ENCODE measurements at places on chromosomes 5 and 9.
A peak's percentile ranks its signal among the peaks of the same experiment; 100 is the strongest.

- no peak for DNase-seq
These were observed 652.2 kb upstream of the WWC1 start for GRCh38 chr5:167639273-167639672.

DNA sequence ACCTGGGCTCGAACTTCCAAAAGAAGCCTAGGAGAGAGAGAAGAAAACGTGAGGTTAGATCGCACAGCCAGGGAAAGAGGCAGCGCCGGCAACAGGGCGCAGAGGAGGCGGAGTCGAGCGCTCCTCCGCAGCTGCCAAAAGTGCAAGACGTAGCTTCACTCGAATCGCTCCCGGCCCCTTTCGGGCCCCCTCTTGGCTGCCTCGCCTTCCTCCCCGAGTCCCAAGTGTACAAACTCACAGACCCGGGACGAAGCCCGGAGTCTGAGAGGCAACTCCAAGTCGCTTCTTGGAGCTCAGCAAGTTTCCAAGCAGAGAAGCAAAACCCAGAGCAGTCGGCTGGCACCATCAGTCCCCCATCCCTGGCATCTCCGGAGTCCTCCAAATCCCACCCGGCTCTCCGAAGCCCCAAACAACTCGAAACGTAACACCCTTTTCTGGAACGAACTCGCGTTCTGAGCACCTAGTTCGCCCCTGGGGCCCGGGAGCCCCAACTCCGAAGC, 1.2 kb downstream of the MIER3 start:
- no peak for DNase-seq

- no peak for DNase-seq
These were observed 1666.1 kb upstream of the WWC1 start for GRCh38 chr5:166625210-166625865.

GRCh38 chr5:177512736-177513380, 3.2 kb upstream of the DOK3 start:
- DNase-seq: no peak

DNA sequence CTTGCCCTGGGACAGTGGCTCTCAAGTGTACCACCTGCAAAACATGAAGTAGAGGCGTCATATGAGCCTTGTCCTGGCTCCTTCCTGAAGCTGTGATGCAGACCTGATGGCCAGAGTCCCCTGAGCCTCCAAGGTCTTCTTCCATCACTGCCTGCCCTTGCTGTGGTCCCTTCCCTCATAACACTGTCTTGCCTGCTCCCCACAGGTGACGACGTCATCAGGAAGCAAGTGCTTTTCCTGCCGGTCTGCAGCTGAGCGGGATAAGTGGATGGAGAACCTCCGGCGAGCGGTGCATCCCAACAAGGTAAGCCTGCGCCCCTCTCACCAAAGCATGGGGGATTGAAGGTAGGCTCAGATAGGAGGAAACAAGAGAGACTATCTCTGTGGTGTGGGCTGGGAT, 107.3 kb downstream of the DAB2IP start:
- DNase-seq: no peak

GRCh38 chr5:130090569-130091270, 186.5 kb downstream of the CHSY3 start:
- no peak for DNase-seq

DNA sequence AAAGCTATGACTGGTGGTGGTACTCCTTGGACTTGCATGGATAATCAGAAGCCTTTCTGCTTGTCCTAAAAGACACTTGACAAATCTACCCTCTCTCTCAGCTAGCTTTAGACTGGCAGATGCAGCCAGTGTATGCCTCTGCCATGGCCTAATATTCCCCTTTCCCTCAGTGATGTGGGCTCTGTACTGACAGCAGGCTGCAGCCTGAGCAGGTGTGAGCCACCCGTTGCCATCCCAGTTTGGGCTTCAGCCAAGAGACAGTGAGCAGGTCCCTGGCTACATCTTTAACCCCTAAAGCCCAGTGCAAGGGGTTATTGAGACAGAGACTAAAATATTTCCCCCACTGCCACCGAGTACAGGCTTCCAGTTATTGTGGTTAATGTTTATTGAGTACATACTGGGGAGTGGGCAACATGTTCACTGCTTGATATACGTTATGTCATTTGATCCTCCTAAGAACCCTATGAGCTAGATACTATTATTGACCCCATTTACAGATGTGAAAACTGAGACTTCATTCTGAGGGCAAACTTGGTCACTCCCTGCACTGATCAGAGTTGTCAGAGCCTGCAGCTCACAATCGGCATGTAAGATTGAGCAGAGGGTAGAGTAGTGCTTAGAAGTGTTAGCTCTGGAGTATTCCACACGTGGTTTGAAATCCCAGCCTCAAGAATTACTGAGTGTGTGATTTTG, 254.2 kb downstream of the ARHGAP26 start:
- no peak for DNase-seq

DNA sequence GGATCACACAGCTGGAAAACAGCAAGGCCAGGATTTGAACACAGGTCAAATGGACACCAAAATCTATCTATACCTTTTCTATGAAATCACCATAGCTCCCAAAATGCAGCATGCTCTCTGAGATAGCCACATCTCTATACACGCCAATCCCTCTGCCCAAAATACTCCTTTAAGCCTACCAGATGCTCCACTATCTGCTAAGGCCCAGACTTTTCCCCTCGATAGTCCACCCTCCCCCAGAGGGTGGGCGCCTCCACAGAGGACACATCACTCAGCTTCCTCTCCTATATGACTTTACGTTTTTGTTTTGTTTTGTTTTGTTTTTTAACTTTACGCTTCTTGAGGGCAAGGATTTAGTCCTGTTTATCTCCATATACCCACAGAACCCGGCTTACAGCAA, 46.8 kb downstream of the MTMR12 start:
- no peak for DNase-seq

- peak; percentile 67 for DNase-seq
These were observed 60.9 kb downstream of the ANKRD55 start for GRCh38 chr5:56172241-56172640.

DNA sequence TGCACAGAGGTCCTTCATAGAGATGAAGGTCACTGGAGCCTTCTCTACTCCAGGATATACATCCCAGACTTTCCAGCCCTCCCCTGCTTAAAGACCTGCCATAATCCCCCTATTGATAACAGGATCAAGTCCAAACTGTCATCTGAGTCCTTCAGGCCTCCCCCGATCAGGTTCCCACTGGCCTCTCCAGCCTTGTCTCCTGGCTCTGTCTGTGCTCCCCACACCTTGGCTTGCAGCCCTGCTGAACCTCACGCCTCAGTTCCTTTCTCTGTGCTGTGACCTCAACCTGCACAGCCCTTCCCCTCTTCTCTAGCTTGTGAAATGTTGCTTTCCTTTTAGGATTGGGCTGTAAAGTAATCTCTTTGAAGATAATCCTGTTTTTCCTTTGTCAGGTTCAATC, 2.5 kb upstream of the HRH2 start:
- no peak for DNase-seq

DNA sequence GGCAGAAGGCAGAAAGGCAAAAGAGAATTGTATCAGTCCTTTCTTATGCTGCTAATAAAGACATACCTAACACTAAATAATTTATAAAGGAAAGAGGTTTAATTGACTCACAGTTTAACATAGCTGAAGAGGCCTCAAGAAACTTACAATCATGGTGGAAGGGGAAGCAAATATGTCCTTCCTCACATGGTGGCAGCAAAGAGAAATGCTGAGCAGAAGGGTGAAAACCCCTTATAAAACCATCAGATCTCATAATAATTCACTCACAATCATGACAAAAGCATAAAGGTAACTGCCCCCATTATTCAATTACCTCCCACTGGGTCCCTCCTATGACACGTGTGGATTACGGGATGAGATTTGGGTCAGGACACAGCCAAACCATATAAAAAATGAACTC, 312.5 kb upstream of the PTGER4 start:
- DNase-seq: no peak

- peak; percentile 32 for DNase-seq
These were observed 152.6 kb upstream of the MSX2 start for GRCh38 chr5:174571662-174572397.

DNA sequence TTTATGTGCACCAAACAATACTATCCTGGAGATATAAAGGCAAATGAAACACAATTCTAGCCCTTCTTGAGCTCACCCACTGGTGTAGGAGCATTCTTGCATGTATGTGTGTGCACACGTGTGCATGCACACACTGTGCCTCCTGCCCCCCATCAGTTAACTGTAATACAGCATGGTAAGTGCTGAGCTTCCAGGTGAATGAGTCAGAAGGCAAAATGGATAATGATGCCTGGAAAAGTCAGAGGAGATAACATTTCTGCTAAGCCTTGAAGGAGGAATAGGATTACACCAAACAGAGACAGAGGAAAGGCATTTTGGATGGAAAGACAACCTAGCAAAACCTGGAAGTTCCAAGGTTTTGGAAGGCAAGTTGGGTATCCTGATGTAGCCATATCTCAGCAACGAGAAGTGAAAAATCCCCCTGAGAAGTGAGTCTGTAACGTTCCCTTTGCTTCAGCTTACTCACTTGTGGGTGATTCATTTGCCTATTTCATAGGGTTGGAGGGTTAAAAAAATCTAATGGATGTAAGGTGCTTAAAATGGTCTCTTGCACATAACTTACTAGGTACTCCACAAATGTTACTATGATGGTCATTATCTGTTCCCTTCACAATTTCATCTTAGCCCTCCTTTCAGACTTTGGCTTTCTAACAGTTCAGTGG, 101.4 kb upstream of the STC2 start:
- no peak for DNase-seq

DNA sequence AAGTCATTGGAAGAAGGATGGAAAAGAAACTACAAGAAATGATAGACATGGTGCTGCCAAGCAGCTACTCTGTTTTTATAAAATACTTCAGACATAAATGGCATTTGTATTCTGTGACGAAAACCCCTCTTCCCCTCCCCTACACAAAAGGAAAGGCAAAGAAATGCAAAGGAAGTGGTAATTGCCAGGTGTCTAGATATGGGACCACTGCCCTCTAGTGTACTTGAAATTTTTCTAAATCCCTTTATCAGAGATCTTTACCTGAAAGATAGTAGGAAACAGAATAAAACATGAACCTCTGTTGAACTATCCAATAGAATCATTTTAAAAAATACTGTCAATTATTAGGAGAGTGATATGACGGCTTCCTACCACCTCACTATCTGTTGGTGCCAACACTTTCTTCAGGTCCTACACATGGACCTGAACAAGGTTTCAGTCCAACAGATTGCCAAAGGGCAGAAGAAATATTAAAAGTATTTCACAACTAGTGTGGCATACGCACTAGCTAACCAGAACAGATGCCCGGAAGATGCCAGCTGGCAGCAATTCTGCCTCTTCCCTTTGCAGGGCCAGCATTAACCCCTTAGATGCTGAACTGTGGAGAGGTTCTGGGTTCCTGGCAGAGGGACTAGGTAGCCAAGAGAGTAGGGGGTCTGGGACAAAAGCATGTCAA, 104.1 kb downstream of the TSSK1B start:
- DNase-seq: no peak

DNA sequence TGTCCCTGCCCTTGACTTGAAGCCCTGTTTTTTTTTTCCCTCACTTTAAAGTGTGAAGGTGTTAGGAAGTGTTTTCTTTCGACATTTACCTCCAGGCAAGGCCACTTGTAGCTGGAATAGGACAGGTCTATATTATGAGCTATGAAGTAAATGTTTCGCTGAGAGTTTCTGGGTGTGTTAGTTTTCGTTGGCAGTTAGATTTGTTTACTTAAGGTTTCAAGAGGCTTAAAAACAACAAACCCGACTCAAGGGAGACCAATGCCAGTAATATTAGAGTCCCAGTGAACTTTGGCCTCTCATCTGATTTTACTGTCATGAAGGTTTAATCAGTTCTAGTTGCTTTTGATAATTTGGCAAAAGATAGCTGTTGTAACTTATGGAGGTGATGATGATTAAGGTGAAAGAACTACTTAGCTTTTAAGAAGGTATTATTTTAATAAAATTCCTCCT, 25.2 kb downstream of the OCLN start:
- DNase-seq: no peak

GRCh38 chr9:27125030-27125429, 16.0 kb downstream of the TEK start:
- peak; percentile 77 for DNase-seq

DNA sequence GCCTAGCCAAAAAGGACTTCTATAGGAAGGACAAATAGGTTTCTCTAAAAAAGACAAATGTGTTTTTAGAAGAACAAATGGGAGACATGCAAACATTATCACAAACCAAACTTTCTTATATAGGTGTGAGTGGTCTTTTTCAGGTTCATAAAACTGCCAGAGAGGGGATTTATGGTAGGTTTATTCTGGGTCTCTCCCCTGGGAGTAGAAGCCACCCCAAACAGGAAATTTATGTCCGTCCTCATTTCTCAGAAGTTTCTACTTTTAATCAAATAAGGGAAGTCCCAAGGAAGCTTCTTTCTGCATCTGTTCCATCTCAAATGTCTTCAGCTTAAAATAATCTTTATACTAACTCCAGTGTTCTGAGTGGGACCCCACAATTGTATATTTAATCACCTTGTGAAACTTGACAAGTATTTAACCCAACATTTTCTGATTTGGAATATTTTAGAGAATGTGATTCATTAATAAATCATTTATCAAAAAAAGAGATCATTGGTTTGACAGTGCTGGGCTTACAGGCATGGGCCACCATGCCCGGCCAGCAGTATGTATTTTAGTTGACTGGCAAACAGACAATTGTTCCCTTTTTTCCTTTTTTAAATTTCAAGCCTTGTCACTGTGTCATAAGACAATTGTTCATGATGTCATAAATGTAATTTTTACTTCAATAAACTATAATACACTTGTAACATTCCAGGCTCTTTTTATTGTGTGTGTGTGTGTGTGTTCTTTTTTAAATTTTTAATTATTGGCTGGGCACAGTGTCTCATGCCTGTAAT, 44.6 kb upstream of the GLDC start:
- DNase-seq: no peak

- no peak for DNase-seq
These were observed 762.6 kb downstream of the BRINP1 start for GRCh38 chr9:118606668-118607067.

DNA sequence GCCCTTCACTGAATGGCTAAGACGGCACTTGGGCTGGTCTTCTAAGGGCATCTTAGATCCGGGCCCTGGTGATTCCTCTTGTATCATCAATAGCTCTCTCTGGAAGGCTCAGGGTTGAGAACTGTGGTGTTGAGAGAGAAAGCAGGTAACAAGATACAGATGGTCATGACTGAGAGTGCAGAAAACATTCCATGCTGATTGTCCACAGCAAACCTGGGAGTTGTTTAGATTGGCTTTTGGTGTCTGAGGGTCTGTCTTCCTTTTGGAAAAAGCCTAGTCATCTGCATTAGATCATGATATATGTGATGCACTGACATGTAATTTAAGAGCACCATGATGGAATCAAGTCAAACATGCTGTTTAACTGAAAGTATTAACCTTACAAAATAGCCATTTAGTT, 331.9 kb downstream of the ADAMTS6 start:
- no peak for DNase-seq

Data from GM04504 (cell line).